ENCODE measurements at places on chromosomes 6 and 20.

GRCh38 chr6:128516514-128516898, 3.9 kb downstream of the PTPRK start:
- peak; percentile 83 for DNase-seq

DNA sequence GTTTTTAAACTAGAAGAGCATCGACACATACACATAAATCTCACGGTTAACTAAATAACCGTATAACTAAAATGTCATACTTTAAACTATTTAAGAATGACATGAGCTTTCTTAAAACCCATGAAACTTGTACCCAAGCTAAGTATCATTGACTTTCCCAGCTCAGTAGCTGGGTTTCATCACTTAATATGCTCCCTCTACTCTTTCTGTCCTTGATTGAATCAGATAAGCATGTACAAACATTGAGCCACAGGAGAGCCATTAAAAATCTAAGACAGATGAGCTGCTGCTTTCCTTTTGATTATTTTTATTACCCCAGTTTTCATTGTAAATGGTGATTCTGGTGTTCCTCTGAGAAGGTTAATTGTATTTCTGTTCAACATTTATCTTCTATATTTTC, 115.8 kb downstream of the FOXO3 start:
- DNase-seq = no peak

GRCh38 chr20:59673288-59673997, 69.1 kb downstream of the PHACTR3 start:
- DNase-seq = no peak

GRCh38 chr6:28977341-28978132, 27.6 kb downstream of the ZNF311 start:
- DNase-seq = no peak

- no peak for DNase-seq
Measured at GRCh38 chr6:142696123-142697000, 248.6 kb downstream of the HIVEP2 start.

GRCh38 chr6:24900917-24901697, 34.7 kb downstream of the RIPOR2 start:
- DNase-seq = no peak
